ENCODE measurements at places on chromosomes 5 and 9.

DNA sequence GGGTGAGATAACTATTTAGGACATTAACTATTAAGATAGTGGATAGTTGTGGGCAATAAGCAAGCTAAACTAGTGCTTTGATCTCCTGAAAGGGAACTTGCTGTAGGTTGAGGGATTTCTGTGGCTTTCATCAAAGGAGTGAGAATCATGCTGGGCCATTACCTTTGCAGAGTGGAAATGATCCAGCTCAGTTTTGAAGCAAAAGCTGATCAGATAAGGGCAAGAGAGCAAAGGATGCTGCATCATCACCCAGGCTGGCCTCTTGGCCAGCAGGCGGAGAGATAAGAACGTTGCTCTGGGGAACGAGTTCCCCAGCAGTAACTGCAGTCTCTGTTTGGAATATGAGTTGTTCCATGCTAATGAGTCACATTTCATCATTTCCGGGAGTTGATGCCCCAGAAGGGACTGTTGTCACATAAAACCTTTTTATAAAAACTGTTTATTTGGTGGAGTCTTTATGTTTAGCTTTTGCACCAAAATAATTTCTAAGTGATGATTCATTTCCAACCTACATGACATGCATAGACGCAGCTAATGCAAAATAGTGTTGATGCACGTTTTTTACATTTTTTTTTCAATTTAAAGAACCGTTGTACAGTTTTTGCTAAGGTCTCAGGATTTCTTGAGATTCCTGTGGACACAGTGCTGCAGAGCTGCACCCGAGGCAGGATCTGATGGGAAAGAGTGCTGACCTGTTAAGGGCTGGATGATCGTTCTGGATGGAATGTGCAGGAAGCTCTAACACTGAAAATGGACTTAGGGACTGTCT is 99.3 kb downstream of the ACTBL2 start:
- no peak for DNase-seq

- DNase-seq, result no peak
Observed at GRCh38 chr9:99076483-99077171, 28.3 kb upstream of the TGFBR1 start.

DNA sequence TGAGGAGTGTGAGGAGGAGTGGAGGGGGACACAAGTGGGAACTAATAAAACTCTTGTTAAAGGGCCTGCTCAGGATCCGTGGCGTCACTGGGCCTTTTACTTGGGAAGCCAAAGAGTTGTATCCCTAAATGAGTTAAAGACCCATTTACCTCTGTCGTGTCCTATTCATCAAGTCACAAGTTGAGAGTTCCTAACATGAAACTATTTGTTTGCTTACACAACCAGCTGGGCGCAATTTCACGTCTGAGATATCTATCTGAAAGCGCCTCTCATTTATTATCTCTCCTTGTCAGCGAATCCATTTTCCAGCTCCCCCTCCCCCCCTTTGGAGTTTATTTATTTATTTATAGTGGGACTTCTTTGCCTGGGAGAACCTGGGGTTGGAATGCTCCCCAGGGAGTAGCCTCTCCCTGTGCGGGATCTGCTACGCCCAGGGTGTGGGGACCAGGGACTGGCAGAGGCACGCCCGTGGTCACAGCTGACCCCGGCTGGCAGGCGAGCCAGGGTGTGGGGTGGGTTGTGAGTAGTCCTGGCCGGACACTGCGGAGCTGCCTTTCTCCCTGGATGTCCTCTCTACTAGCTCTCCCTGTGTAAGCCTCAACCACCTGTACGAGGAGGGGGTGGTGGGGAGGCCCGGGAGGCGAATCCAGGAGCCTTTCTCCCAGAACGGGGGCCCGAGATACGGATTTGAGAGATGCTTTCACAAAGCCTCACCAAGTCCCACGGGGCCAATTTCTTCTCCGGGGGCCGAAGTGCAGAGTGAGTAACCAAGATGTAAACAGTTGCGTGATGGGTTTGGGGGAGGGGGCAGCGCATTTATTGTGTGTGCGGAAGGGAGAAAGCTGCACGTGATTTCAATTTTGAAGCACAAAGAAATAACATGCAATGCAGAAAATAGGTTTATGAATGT is 15.3 kb downstream of the NR2F1 start:
- DNase-seq, result no peak

DNA sequence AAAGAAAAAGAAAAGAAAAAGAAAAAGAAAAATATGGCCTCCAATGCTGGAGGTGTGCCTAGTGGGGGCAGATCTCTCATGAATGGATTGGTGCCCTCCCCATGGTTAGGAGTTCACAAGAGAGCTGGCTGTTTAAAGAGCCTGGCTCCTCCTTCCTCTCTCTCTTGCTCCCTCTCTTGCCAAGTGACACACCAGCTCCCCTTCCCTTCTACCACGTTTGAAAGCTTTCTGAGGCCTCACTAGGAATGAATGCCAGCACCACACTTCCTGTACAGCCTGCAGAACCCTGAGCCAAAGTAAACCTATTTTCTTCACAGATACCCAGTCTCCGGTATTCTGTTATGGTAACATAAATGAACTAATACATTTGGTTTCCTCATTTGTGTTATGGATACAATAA is 14.4 kb upstream of the GALNT10 start:
- DNase-seq, result no peak

GRCh38 chr9:68730570-68731235 is 25.7 kb downstream of the PIP5K1B start:
- DNase-seq, result no peak

DNA sequence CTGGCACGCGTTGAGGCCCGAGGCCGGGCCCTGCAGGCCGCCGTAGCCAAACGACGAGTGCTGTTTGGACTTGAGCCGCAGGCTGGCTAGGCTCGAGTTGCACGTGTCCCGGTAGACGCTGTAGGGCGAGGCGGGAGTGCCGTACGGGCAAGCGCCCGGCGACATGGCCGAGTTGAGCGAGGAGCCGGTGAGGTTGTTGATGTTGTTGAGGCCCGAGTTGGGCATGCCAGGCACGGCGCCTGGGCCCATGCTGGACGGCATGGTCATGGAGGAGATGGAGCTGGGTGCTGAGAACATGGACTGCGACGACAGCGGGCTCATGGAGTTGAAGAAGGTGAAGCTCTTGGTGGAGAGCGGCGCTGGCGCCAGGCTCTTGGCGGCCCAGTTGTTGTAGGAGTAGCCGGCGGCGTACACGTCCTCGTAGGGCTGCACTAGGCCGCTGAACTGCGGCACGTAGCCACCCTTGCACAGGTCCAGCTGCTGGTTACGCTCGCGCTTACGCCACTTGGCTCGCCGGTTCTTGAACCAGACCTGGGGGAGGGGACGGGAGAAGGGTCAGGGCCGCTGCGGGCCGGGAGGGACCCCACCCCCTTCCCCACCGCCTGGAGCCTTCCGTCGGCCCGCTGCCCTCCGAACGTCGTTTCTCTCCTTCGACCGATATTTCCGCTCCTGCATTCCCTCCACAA is 5.1 kb downstream of the PITX1 start:
- no peak for DNase-seq

DNA sequence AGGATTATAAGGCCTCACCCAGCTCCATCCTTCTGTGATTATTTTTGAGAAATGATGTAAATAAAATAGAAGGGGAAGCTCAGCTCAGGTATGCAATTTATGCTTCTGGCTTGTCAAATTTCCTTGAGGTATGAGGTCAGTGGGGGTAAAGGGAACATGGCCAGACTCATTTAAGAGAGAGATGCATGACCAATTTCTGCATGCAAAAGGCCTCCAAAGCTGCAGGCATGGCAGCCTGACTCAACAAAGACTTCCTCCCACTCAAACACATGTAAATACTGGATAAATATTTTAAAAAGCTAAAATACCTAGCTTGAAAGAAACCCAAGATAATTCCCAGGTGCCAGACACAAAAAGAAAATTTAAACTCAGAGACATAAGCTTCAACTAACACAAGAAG is 101.4 kb upstream of the SLC1A3 start:
- no peak for DNase-seq

GRCh38 chr9:127450243-127450760 is 904 bp downstream of the RPL12 start:
- DNase-seq, result no peak

- DNase-seq, result no peak
Observed at GRCh38 chr5:138243794-138244193, 30.6 kb downstream of the GFRA3 start.

DNA sequence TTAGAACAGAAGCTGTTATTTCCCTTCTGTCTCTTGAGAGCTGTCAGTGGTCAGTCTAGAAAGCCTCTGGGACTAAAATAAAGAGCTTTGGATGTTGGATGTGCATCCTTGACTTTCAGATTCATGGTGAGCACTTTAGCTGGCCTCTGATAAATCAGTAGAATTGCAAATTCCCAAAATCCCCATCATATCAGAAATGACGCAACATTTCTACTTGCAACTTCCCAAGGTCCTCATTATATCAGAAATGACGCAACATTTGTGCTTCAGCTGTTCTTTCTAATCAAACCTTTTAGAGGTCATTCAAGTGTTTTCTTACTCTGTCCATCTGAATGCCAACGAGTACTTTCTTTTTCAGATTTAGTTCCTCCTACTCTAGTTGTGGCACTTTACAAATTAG is 167.3 kb upstream of the MOCS2 start:
- no peak for DNase-seq

GRCh38 chr9:34518896-34519295 is 3.9 kb downstream of the ENHO start:
- DNase-seq, result no peak

GRCh38 chr5:5165541-5166002 is 25.4 kb downstream of the ADAMTS16 start:
- DNase-seq, result no peak

GRCh38 chr9:79763671-79764285 is 192.0 kb downstream of the TLE4 start:
- DNase-seq, result no peak

GRCh38 chr9:130688072-130688471 is 5.5 kb upstream of the EXOSC2 start:
- no peak for DNase-seq

GRCh38 chr5:55989860-55990259 is 4.9 kb downstream of the IL6ST start:
- DNase-seq, result no peak

GRCh38 chr9:14068690-14069089 is 245.3 kb downstream of the NFIB start:
- DNase-seq, result no peak

- DNase-seq, result no peak
Observed at GRCh38 chr9:107815782-107816560, 326.4 kb upstream of the KLF4 start.

- DNase-seq, result no peak
Observed at GRCh38 chr9:112443200-112443599, 43.4 kb upstream of the KIAA1958 start.

DNA sequence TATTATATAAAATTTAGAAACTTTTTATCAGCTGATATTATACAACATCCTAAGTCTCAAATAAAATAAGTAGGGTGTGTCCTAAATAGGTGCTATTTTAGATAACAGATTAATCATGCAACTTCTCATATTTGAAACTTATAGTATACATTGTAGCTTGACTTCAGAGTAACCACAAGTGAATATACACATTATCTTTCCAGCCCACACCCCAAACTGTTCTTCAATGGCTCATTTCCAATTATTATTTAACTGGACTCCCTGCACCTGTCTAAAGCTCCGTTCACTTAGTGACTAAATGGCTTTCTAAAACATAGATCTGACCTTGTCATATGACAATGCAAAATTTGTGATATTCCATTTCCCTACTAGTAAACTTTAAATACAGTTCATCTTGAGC is 490.9 kb upstream of the RGMB start:
- DNase-seq, result no peak

- no peak for DNase-seq
Observed at GRCh38 chr9:97938081-97938644, at the start of gene HEMGN. TSS of gene HEMGN (minus strand) at chr9:97938172. CDS start at chr9:97938136, 36 bp downstream.

DNA sequence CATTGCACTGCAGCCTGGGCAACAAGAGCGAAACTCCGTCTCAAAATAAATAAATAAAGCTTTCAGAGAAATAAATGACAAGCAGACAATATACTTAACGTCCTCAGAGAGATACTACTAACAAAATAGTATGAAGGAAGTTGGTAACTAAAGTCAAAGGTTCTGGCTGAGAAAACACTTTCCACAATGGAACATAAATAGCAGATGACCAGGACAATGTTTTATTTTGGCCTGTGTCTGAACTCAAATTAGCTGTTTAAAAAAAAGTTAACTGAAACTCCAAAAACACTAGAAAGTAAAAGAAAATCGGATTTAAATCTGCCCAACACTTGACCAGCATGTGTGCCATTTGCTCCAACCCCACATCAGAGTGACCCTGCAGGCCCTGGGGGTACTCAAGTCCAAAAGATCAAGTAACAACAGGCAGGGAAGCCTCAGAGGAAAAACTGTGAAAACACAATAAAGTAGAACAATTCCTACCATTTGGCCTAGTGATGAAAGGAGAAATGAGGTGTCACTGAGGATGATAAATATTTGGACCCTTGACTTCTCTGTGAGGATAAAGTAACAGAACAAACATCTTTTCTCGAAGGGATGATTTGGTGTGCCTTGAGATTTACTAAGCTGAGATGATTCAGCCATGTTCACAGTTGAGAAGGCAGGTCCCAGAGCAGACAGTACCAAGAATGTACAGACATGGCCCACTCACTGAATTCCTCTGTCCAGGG is 47.7 kb downstream of the LHFPL2 start:
- no peak for DNase-seq

GRCh38 chr9:84226126-84226525 is 114.4 kb downstream of the SLC28A3 start:
- DNase-seq, result no peak

DNA sequence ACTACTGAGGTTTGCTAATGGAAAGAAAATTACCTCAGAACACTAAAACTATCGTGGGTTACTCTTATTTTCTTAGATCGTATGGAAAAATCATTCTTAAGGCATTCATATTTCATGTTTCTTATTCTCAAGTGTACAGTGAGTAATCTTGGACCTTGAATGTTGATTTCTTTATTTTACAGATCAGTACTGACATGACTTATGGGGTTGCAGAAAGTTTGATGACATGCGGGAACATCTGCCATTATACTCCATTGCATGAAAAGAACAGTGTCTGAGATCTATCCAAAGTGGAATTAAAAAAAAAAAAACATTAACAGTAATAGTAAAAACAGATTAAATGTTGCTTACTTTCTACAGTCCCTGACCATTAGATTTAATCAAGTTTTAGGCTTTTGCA is 1290.2 kb upstream of the WWC1 start:
- DNase-seq, result no peak

- no peak for DNase-seq
Observed at GRCh38 chr5:148794275-148794674, 32.1 kb upstream of the ADRB2 start.
